ENCODE measurements at places on chromosomes 7 and 10.

DNA sequence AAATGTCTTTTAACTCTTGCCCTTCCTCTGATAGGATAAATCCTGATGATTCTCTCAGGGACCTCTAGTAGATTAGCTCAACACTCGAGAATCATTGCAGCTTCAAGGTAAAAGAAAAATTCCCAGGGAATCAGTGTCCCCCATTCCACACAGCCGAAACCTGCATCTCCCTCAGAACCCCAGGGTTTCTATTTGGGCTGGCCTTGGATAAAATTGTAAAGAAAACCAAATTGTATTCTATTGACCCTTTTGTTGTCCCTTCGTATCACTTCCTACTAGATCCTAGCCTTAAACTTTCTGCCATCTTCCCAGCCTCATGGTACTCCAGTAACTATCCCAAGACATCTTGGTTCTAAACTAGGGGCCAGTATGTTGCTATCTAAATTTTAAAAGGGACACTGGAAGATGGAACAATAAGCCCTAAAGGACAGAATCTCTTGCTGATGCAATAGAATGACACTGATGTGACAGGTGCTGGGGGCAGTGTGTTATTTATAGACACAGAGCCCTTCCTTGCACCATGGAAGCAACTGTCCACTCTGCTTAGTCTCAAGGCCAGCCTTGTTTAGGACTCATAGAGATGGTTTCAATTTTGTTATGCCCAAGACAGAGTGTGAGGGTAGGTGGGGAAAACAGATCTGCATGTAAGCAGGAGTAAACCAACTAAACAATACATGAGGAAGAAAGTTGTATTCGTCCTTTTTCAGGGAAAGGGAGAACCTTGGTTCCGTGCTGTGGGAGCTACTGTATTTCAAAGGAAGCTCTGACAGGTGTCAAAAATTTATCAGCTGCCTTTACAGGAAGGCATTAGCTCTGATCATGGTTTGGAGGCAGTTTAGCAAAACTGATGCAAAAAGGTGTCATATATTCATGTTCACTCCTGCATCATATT is 7.6 kb downstream of the ASB15 start:
- no peak for DNase-seq

GRCh38 chr7:115233809-115234208 is 311.9 kb downstream of the MDFIC start:
- no peak for DNase-seq

GRCh38 chr10:30467651-30468338 is 33.8 kb downstream of the MAP3K8 start:
- no peak for DNase-seq

GRCh38 chr7:20541608-20542349 is 73.7 kb upstream of the ABCB5 start:
- DNase-seq = no peak
